MCF 10A (cell line): ENCODE measurements at places on chromosomes 2 and 18. TPM values are rescaled to one million over a fixed set of nuclear protein-coding genes. Genes with fewer than 3 reads are reported as not detected.

Gene PAX3
- not detected in 2 replicates for total RNA-seq

Gene TRAK2
- 11.5 and 19.9 TPM in 2 replicates for total RNA-seq

DNA sequence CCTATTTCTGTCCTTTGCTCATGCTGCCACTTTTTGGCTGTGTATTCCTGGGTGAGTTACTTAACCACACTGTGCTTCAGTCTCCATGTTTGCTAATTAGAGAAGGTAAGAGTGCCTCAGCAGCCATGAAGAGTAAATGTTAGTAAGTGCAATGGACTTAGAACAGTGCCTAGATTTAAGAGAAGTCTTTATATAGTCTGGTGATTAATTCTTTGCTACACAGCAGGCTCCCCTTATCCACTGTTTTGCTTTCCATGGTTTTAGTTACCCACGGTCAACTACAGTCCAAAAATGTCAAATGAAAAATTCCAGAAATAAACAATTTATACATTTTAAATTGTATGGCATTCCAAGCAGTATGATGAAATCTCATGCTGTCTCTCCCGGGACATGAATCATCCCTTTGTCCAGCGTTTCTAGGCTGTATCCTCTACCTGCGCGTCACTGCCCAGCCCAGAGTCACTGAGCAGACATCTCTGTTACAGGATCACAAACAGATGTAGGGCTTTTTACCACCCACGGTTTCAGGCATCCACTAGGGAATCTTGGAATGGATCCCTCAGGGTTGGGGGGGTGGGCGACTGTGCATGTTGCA, 91.0 kb downstream of the CTIF start:
- peaks cover 8% of the 10 kb centered on the region for H3K36me3 ChIP-seq
- peak overlapping the region; percentile 68 for H3K27ac ChIP-seq
- no peaks in the 10 kb centered on the region for H3K27me3 ChIP-seq
- H3K4me1 ChIP-seq = peaks cover 28% of the 10 kb centered on the region
- peak; percentile 90 for DNase-seq

Gene NPPC
- not detected in 2 replicates for total RNA-seq

DNA sequence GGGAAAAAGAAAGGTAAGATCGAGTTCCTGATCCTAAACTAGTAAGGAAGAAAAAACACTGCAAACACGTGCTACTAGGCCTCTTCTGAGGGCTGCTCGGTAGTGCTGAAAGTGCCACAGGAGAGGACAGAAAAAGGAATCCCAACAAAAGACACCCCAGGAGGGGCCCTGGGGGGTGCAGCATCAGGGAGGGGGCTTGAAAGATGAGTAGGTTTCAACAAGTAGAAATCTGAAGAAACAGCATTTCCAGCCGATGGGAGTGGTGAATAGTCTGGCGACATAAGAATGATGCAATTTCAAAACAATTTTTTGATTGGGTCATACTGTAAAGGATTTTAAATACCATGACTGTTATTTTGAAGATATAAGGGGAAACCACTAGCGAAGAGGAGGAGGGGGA, 98.6 kb downstream of the NOL10 start:
- peak overlapping the region; percentile 61 for H3K27ac ChIP-seq
- H3K36me3 ChIP-seq = peaks cover 66% of the 10 kb centered on the region
- H3K27me3 ChIP-seq = no peaks in the 10 kb centered on the region
- no peak overlapping the region for H3K4me3 ChIP-seq

GRCh38 chr2:154762638-154763037, 64.1 kb downstream of the KCNJ3 start:
- H3K27ac ChIP-seq = no peak overlapping the region
- no peaks in the 10 kb centered on the region for H3K36me3 ChIP-seq
- H3K27me3 ChIP-seq = peaks cover 37% of the 10 kb centered on the region

Gene MFSD6
- 19.7 and 29.0 TPM in 2 replicates for total RNA-seq

DNA sequence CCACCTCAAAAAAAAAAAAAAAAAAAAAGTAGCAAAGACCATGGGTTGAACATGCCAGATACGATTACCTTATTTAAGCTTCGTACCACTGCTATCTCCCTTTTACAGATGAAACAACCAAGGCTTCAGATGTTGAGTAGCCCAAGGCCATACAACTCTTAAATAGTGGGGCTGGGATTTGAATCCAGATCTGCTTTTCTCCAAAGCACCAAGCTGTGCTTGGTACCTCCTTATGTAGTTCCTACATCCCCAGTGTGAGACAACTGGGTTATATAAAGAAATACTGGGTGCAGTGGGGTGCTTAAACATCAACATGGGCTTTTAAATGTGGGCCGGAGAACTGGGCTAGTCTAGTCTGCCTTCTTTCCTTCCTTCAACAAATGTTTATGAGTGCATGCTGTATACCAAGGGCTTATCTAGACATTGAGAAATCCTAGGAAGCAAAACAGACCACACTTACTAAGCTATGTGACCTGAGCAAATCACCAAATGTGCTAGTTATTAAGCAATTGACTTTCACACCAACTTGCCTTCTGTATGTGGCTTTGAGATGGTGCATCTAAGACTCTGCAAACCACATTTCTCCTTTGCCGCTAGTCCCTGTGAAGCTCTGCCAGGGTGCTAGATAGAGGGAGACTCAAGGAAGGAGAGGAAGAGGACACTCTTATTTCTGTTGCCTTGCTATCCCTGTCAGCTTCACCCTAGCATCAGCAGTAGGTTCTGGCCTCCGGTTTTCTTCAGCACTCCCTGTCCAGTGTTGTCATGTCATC, 206.8 kb upstream of the FBXO11 start:
- H3K4me3 ChIP-seq = no peak overlapping the region
- H3K36me3 ChIP-seq = peaks cover 6% of the 10 kb centered on the region

DNA sequence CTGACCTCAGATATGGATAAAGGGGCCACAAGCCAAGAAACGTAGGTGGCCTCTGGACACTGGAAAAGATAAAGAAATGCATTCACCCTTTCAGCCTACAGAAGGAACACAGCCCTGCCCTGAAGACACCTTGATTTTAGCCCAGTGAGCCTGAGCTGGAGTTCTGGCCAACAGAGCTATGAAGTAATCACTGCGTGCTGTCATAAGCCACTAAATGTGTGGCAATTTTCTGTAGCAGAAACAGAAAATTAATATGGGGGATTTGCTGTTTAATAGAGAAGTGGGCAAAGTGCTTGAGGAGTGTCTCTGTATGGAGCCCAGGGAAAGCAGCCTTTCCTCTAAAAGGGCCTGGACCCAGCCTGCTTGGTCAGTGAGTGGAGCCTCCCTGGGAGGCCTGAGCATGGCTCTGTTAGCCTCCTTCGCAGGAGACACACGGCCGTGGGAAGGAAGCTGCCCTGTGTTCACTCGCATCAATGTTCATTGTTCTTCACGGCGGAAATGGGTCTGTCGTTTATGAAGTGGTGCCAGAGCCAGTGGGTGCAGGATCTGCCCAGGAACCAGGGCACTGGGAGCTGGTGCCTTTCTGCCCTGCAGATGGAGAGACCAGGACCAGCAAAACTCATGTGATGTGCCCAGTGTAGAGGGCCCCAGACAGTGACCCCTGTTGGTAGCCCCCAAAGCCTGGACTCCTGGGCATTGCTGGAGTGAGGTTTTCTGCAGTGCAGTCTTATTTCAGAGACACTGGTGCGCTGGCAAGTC, 268.9 kb downstream of the NDUFA10 start:
- H3K4me3 ChIP-seq = no peak overlapping the region
- H3K27me3 ChIP-seq = peaks cover 41% of the 10 kb centered on the region
- no peak overlapping the region for H3K27ac ChIP-seq
- peaks cover under 1% of the 10 kb centered on the region for H3K36me3 ChIP-seq
- no peak for DNase-seq
- no peaks in the 10 kb centered on the region for H3K4me1 ChIP-seq

DNA sequence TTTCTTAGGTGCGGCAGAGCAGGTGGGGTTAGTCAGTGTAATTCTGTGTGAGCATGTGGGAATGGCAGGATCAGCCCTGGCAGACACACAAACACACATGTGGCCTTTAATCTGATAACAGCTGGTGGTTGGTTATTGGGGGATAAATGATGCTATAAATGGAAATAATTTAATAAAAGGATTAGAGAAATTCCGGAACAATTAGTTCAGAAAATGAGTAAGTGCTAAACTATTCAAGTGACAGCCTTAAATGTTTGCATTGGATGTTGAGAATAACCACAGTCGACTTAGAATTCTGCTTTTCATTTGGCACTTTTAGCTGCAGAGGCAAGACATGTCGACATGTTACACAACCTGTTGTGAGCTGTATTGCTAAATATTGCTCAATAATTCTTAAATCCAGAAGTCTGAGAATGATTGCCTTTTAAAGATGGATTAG, 7.2 kb downstream of the SMYD1 start:
- H3K4me3 ChIP-seq = no peak overlapping the region
- peaks cover 14% of the 10 kb centered on the region for H3K4me1 ChIP-seq
- no peaks in the 10 kb centered on the region for H3K27me3 ChIP-seq
- no peaks in the 10 kb centered on the region for H3K36me3 ChIP-seq
- peak; percentile 66 for DNase-seq

DNA sequence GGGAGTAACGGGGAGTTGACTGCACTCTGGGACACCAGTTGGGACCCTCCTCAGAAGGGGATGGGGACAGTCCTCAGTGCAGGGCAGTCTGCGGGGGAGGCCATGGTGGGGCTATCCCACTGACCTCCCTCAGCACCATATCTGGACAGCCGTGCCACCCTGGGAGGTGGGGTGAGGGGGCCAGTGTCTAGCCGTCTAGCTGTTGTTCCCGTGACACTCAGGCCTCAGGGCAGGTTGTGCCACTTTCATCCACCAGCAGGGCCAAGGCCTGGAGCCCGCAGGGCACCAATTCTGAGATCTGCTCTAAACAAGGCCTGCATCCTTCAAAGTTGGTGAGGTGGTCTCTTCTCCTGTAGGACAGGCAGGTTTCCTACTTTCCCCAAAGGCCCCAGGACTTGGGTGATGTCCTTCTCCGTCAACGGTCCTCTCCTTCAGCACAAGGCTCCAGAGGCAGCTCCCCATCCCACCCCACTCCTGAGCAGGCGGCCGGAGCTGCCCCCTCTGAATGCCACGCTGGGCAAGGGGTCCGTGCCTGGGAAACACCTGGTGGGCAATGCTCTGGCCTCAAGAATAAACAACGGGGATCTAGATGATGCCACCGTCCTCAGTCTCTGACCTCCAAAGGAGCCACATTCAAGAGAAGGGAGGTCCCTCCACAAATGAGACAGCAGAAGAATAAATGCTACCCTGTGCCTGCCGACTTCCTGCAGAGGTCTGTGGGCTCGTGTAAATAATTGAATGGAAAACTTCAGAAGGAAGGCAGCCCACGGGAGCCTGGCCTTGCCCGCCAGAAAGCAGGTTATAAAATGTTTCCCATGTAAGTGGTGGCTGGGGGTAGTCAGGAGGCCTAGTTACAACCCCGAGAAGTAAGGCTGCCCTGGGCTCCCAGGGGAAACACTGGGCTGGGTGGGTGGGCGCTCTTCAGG, 42.8 kb upstream of the PTMA start:
- H3K27ac ChIP-seq = peak overlapping the region; percentile 81
- peak overlapping the region; percentile 50 for H3K4me3 ChIP-seq
- no peaks in the 10 kb centered on the region for H3K27me3 ChIP-seq
- no peak for DNase-seq
- no peaks in the 10 kb centered on the region for H3K36me3 ChIP-seq

DNA sequence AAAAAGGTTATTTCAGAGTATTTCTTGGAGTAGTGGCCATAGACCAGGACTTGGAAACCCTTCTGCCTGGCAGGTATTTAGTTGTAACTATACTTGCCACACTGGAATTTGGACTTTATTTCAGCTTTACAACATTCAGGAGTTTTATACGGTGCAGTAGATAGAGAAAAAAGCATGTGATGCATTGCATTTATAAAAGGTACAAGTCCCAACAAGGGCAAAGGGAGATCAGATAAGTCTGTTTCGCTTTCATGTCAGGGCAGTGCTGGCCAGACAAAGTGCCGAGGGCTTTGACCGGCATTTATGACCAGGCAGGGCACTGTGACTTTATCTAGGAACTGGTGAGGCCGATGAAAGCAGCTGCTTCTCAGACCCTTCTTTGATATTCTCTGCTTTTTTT, 145.4 kb downstream of the RTN4 start:
- no peaks in the 10 kb centered on the region for H3K36me3 ChIP-seq
- H3K27me3 ChIP-seq = no peaks in the 10 kb centered on the region
- DNase-seq = peak; percentile 42
- H3K27ac ChIP-seq = peak overlapping the region; percentile 86
- peaks cover 28% of the 10 kb centered on the region for H3K4me1 ChIP-seq
- peak overlapping the region; percentile 60 for H3K4me3 ChIP-seq
